ENCODE measurements at places on chromosomes 1 and 21.

- DNase-seq = no peak
Measured at GRCh38 chr1:58573705-58574591, 3.1 kb downstream of the TACSTD2 start.

DNA sequence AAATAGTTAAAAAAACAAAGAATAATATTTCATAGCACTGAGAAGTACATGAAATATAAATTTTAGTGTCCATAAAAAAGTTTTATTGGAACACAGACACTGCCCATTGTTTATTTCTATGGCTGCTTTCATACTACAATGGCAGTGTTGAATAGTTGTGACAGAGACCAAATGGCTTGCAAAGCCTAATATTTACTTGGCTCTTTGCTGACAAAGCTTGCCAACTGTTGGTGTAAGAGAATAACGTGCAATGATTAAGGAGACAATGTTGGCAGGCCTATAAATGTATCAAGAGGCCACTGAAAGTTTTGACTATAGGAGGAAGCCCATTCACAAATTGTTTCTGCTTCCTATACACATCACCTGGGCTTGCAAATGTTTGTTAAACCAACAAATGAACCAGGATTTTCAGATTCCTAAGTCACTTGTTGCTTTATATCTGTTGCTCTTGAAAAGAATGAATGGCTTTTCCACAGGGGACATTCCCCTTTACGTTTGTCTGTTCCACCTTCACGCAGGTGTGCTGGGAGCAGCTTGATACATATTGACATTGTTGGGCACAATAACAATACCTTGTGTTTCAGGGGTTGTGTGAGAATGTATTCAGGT lies 5.5 kb upstream of the ST6GALNAC3 start:
- no peak for DNase-seq

- no peak for DNase-seq
Measured at GRCh38 chr1:39635205-39635870, 4.1 kb downstream of the HEYL start.

GRCh38 chr1:49424782-49425181 lies 599.0 kb downstream of the AGBL4 start:
- DNase-seq = no peak

GRCh38 chr1:224589006-224589405 lies 27.1 kb upstream of the CNIH3 start:
- DNase-seq = no peak

GRCh38 chr1:112358798-112359408 lies 37.1 kb upstream of the CTTNBP2NL start:
- DNase-seq = peak; percentile 4

GRCh38 chr1:22512873-22513272 lies 50.4 kb upstream of the EPHA8 start:
- no peak for DNase-seq

GRCh38 chr1:24435782-24436365 lies 20.3 kb downstream of the NIPAL3 start:
- no peak for DNase-seq

DNA sequence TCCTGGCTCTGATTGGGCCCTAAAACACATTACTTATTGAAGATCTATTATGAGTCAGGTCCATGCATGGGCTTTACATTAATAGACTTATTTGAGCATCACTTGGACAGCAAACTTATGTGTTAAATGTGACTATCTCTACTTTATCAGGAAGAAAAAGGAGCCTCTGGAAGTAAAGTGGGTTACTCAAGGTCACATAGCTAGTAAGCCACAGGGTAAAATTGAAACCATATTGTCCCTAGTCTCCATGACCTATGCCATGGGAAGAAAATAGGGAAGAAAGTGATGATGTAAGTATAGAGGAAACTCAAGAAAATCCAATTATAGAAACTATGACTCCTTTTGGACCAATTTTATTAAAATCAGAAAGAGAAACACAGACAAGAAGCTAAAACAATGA lies 555.3 kb downstream of the NUF2 start:
- DNase-seq = no peak

GRCh38 chr1:26081267-26082019 lies 14.0 kb upstream of the TRIM63 start:
- DNase-seq = no peak

GRCh38 chr1:152048416-152049009 lies 11.7 kb upstream of the S100A11 start:
- peak; percentile 35 for DNase-seq

GRCh38 chr1:199931666-199932377 lies 95.7 kb upstream of the NR5A2 start:
- no peak for DNase-seq

DNA sequence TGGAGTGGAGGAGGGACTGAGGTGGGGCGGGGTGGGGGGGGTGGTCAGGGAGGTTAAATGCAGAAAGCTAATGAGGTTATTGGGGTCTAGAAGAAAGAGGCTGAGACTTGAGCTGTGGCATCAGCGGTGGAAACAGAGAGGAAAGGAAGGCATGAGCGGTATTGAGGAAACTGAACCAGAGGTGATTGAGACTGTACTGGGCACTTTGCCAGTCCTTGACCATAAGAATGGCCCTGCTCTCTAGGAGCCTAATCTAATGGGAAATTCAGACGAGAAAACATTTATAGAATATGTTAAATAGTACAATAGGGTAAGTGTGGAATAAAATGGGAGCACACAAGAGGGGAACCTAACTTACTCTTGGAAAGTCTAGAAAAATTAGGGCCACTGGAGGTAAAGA lies 23.7 kb downstream of the SLC44A3 start:
- no peak for DNase-seq

DNA sequence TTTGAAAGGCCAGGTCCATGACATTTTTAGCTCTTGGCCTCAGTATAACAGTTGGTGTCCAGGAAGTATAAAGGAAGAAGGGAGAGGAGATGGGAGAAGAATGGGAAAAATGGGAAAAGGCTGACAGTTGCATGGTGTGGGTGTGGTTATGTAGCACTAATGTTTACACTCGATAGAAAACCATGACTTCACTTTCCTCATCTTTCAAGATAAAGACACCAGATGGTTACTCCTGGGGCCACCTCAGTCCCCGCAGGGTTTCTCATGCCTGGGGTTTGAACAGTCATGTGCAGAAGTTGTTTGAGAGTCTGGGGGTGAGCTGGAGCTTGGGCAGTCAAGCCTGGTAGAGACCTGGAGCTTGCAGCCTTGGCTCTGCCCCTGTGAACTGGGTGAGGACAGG lies 7.9 kb downstream of the PGBD2 start:
- DNase-seq = no peak

- DNase-seq = no peak
Measured at GRCh38 chr1:164926107-164926506, 367.1 kb downstream of the PBX1 start.

DNA sequence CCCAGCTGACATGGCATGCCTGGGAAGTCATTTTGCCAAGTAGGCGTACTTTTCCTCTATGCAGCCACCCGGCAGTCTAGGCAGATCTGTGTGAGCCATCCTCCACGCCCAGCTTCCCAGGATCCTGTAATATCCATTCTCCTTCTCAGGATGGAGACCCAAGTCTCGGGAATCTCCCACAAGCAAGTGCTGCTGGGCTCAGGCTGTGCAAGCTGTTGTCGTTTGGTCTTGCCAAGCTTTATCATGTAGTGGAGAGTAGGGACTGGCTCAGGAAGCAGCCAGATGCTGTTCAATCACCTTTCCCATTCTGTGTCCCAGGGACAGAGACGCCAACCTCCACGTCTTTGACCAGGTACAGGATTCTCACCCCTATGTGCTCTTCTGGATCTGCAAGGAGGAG lies 191.1 kb upstream of the TMEM51 start:
- no peak for DNase-seq

- DNase-seq = no peak
Measured at GRCh38 chr1:29579821-29580425, 343.6 kb downstream of the PTPRU start.

DNA sequence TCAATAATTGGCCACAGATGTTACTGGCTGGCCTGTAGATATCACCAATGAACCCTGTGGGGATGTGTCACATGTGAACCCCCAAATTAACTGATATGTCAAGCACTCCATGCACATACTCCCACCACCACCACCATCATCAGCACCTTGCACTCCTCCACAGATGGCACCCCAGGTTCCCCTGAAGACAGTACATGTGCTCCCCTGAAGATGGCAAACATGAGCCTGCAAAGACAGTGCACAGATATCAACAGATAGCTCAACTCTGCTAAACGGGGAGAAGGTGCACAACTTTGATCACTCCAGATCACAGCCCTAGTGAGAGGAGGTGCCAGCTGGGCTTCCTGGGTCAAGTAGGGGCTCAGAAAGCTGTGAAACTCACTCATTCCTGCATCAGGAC lies 74.4 kb downstream of the CLCA4 start:
- DNase-seq = no peak

- DNase-seq = no peak
Measured at GRCh38 chr1:243595527-243596210, 254.4 kb downstream of the AKT3 start.

DNA sequence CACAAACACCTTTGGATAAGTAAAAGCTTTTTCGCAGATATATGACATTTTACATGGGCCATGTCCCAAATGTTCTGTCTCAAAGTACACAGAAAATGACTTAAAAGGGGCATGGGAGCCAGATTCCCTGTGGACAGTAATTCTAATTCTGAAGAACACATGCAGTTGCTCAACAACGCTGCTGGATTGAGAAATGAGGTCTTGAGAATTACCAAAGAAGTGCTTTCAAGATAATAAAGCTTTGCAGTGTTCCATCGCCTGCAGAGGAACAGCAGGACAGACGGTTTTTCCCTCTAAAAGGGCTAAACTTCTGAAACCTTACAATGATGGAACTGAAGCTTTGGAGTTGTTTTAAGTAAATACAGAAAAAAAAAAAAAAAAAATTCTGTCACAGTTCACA lies 55.3 kb upstream of the HSPA13 start:
- DNase-seq = no peak

GRCh38 chr21:42356650-42357049 lies 5.9 kb upstream of the TFF2 start:
- DNase-seq = no peak

DNA sequence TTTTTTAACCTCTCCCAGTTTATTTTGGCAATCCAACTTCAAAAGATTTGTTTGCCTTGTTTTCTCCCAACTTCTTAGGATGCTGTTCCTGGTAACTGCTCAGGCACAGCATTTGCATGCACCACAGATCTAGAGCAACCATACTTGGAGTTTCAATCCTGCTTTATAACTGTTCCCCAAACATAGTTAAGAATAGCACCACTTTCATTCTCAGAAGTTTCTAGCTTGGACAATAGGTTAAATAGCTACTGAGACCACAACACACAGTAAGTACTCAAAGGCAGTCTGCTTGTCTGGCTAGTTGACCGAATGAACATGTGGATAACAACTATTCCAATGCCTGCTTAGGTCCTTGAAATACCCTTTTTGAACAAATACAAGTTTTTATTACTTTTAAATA lies 76.8 kb downstream of the FOXJ3 start:
- no peak for DNase-seq

GRCh38 chr1:203649551-203649998 lies 22.9 kb downstream of the ATP2B4 start:
- no peak for DNase-seq

- no peak for DNase-seq
Measured at GRCh38 chr1:235527196-235527814, 23.1 kb upstream of the B3GALNT2 start.

DNA sequence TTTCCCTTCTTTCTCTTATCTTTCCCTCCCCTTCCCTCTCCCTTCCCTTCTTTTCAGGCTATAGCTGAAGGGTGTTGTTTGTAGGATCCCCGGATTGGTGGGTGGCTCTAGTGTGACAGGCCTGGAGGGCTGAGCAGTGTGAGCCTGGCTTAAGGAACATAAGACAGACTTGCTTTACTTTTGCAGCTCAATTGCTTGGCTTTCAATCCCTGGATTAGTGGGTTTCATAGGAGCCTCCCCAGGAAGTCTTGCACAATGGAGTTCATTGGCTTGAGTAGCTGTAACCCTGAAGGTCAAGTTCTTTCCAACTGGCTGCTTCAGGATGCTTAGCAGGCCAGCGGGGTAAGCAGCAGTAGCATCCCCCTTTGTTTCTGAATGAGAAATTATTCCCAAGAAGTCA lies 126.7 kb downstream of the CAMTA1 start:
- no peak for DNase-seq

DNA sequence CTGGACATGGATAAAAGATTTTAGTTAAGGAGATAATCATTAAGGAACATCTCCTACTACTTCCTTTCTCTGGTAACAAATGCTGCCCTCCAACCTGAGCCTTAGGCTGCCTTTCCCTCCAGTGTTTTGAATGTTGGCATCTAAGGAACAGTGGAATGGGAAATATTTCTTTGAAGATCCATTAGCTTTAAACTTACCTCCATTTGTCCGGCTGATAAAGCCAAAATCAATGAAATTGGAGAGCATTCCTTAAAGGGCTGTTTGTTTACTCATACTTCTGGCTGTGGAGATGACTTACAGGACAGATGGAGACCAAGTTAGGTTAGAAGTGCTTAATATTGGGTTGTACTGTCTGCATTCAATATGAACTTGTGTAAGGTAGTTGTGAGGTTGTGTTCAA lies 439.1 kb downstream of the PLA2G4A start:
- no peak for DNase-seq

- no peak for DNase-seq
Measured at GRCh38 chr1:10415211-10415930, 14.9 kb upstream of the CENPS start.

- DNase-seq = no peak
Measured at GRCh38 chr1:248850536-248851251, 8.2 kb downstream of the ZNF692 start.

GRCh38 chr1:18721041-18721440 lies 90.4 kb downstream of the PAX7 start:
- no peak for DNase-seq

- no peak for DNase-seq
Measured at GRCh38 chr1:24990779-24991641, 60.9 kb upstream of the RUNX3 start.

GRCh38 chr1:221567859-221568507 lies 173.9 kb downstream of the DUSP10 start:
- DNase-seq = no peak

GRCh38 chr1:67348586-67349252 lies 41.0 kb downstream of the IL12RB2 start:
- DNase-seq = no peak

DNA sequence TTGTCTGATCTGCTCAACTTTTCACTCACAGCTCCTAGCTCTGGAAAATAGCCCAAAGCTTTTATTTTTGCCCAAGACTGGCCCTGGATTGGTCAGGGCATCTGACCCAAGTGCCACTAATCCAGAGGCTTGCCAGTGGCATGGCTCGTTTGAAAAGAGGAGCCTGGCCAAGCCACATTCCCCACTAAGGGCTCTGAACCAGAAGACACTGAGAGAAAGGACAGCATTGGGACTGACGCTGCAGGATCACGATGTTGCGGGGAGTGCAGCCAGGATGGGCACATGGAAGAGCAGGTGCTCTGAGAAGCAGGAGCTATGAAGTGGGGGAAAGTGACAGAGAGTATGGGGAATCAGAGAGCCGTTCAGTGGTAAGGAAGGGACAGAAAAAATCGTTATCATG lies 44.9 kb upstream of the TSPAN2 start:
- DNase-seq = no peak

DNA sequence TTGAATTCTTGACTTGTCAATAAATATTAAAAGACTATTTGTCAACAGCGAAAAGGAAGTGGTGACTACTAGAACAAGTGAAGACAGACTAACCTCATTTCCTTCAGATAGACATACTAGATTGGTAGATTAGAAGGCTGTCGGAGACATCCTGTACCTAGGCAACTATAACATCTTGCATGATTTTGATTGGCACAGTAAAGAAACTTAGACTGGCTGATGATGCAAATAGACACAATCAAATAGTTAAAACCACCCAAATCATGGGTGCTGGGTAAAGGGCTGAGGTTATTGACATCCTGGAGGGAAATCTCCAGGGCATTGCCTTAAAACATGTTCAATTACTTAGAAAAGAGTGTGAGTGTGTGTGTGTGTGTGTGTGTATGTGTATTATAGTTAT lies 85.9 kb upstream of the EDEM3 start:
- no peak for DNase-seq

GRCh38 chr1:23013657-23014056 lies 2.0 kb downstream of the TEX46 start:
- no peak for DNase-seq

All from stimulated activated CD8-positive, alpha-beta memory T cell treated with anti-CD3 and anti-CD28 coated beads, Interleukin-7, amount 100 ng/mL, for 24 hours (primary cell).